ENCODE measurements at places on chromosomes 3 and 15.

- DNase-seq = no peak
Observed at GRCh38 chr3:30354513-30354912, 251.9 kb upstream of the TGFBR2 start.

GRCh38 chr15:34753236-34753894 lies 1.4 kb downstream of the GJD2 start:
- peak; percentile 47 for DNase-seq

GRCh38 chr15:29132735-29133181 lies 136.9 kb downstream of the NSMCE3 start:
- no peak for DNase-seq

DNA sequence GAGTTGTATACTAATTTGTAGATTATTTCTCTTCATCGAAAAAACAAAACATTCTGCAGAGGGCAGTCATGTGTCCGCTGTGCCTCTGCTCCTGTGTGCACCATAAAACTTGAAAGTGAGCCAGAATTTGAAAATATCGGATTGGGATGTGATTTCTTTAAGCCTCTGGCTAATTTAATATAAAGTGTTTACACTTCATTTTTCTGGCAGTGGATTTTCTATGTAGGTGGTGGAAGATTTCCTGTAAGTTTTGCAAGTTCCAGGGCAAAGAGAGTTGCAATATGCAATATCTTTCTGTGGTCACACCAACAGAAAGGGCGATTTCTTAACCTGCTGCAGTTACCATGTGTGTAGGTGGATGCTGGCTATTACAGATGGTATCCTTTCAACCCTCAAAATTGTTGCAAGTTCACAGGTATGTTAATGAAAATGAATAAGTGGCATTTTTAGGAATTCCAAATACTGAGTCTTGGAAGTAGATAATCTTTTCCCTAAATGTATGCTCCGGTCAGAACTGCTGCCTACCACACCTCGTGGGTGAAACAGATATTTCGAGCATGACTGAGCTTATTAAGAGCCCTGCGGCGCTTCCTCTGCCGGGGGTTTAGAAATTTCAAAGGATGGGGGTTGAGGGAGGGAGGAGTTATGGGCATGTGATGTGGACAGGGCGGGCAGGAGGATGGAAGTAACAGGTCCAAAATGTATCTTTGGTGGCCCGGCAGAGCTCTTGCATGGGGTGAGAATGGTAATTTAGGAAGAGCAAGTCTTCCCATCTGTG lies 134.0 kb downstream of the PGPEP1L start:
- no peak for DNase-seq

GRCh38 chr15:80823120-80823519 lies 44.0 kb downstream of the CEMIP start:
- DNase-seq = no peak

GRCh38 chr3:172653004-172653572 lies 57.8 kb downstream of the NCEH1 start:
- no peak for DNase-seq

DNA sequence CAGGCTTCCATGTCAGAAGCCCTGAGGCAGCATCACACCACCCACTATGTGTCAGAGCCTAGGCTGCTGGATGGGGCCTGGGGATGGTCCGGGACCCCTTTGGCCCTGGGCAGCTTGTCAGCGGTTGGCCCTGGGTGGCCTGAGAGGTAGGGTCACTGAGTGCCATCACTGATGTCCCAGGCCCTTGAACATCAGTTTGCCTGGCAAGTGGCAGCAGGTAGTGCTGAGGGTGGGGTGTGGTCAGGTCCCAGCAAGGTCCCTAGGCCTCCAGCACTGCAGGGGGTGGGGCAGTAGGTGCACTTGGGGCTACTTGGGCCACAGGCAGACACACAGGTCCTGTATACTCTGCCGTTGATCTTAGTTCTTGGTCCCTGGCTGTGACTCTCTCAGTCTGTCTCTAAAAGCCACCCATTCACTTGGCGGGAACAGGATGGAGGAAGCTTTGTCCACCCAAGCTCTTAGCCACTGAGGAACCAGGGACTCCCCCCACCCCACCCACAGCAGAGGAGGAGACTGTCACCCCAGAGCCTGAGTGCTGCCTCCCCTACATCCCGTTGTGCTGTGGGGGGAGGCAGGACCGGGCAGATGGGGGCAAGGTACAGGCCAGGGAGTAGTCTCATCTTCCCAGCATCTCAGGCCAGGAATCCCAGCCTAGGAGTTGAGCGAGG lies 5.8 kb downstream of the GNAI2 start:
- no peak for DNase-seq

DNA sequence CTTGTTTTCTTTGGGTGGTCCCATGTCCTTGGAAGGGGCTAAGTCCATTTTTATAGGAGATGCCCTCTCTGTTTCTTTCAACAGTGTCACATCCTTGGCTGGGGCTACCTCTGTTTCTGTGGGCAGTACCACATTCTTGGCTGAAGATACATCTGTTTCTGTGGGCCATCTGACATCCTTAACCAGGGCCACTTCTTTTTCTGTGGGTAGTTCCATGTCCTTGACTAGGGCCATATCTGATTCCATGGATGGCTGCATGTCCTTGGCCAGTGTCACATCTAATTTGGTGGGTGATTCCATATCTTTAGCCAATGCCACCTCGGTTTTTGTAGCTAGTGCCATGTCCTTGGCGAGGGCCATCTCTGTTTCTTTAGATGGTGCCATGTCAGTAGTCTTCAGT lies 99.5 kb downstream of the MAP4 start:
- DNase-seq = no peak

- no peak for DNase-seq
Observed at GRCh38 chr15:49135342-49135857, 20.0 kb downstream of the COPS2 start.

GRCh38 chr3:172074032-172074431 lies 34.7 kb downstream of the FNDC3B start:
- DNase-seq = no peak

DNA sequence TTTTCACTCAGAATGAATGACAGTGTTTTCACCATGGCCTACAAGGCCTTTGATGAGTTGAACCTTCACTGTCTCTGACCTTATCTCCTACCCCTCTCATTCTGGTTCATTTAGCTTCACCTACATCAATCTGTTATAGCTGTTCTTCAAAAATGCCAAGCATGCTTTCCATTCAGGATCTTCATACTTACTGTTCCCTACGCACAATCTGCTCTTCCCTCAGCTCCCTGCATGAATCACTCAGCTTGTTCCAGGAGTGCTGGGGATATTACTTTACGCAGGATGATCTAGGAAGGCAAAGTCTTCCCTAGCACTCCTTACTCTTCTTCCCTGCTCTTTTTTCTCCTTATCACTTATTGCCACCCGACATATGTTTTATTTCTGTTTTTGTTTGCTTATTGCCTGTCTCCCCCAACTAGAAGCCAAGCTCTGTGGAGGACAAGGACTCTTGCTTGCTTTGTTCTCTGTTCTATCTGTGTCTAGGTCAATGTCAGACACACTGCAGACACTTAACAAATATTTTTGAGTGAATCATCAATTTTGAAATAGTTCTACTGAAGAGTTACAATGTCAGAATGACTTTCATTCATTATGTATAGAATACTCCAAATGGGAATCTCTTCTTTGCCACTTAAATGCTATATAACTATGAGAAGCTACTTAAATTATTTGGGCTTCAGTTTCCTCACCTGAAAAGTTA lies 238.3 kb upstream of the FEZF2 start:
- DNase-seq = no peak

GRCh38 chr15:36953346-36953745 lies 147.0 kb downstream of the MEIS2 start:
- no peak for DNase-seq

- DNase-seq = no peak
Observed at GRCh38 chr3:23219117-23219516, 16.0 kb downstream of the UBE2E2 start.

- DNase-seq = no peak
Observed at GRCh38 chr3:31974471-31974870, 6.6 kb downstream of the OSBPL10 start.

DNA sequence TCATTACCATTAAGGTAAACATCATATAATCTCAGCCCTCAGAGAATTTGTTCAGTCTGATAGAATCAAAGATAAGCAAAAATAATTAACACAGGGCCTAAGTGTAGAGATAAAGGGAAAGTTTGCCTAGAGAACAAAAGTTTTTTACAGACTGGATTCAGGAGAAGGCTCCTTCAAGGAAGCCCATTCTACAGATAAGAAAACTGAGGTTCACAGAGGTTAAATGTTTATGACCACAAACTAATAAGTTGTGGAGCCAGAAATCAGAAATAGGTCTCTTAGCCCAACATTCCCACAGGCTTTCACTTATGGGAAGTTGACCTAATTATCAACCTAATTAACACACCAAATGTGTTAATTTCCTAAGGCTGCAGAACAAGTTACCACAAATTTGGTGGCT lies 110.7 kb downstream of the ZMAT3 start:
- no peak for DNase-seq

- no peak for DNase-seq
Observed at GRCh38 chr3:29389362-29389761, 108.5 kb downstream of the RBMS3 start.

DNA sequence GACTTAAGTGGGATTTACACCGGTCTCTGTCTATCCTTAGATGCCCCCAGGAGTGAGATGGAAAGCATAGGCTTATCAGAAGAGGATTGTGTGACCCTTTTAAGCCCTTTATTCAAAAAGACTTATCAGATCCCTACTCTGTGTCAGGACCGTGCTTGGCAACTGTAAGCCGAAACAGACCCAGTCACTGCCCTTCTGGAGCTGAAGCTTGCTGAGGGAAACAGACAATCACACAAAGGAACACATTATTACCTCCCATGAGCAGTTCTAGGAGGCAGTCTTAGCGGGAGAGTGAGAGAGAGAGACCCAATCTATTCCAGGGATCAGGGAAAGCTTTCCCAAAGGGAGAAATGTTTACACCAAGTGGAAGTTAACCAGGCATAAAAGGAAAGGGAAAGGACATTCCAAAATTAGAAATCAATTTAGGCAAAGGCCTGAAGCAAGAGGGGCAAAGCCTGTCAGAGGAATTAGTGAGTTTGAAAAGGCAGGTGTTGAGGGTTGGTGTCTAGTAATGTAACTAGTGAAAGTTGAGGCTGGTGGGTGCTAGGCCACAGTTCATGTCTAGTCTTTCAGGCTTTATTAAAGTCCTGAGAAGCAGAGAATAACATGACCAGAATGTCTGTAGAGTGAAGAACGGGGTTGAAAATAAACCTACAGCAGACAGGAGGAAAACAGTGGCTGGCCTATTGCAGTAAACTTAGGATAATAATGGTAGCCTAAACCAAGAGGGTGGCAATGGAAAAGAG lies 86.7 kb downstream of the THBS1 start:
- DNase-seq = no peak

GRCh38 chr3:123201223-123201556 lies 553 bp upstream of the SEC22A start:
- no peak for DNase-seq

DNA sequence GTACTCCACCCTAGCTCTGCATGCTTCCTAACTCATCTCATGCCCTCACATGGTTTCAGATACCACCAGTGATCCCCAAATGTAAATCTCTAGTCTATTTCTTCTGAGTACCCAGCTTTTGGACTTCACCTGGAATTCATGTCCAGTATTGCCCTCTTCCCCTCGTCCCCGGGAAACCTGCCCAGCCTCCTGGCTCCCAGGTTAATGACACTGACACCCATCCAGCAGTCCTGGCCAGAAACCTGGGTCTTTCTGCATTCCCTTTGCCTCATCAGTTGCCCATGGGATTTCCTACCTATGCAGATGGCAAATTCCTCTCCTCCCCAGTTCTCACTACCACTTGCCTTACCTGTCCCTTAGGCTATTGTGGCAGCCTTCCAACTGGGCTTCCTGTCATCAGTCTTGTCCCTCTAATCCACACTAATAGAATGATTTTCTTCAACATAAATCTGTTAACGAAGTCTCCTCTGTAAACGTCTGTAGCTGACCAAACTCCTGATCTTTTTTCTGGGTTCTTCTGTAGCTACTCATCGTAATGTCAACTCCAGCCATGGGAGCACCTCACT lies 15.3 kb upstream of the MYLK start:
- no peak for DNase-seq

DNA sequence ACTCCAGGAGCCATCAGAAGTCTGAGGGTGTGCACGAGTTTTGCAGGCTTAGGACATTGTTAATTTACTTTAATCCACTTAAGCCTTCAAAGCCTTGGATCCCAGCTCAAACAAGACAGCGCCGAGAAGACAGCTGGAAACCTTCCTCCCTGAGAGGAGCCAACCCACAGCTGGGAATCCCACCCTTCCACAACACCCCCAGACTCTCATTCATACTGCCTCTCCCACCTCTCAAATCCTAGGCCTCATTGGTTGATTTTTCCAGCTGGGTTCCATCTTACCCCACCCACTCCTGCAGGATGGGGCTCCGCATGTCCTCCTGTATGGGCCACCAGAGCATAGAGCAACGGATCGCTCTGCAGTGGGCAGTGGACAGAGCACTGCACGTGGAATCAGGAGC lies 80.4 kb downstream of the SEMA5B start:
- DNase-seq = peak; percentile 75
